ENCODE measurements at places on chromosomes 6 and 20. TPM values are rescaled to one million over a fixed set of nuclear protein-coding genes. Genes with fewer than 3 reads are reported as not detected.

MDFI gene
- not detected for total RNA-seq

SNAI1 gene
- under 0.01 TPM for total RNA-seq

RAB32 gene
- 82.1 TPM for total RNA-seq

ZNF318 gene
- 9.8 TPM for total RNA-seq

RHAG gene
- total RNA-seq = not detected

SASH1 gene
- total RNA-seq = 115 TPM

HLA-DRA gene
- 0.73 TPM for total RNA-seq

Data from subcutaneous preadipocyte (primary cell).